ENCODE measurements at places on chromosomes 6 and 20.
A peak's percentile ranks its signal among the peaks of the same experiment; 100 is the strongest.

GRCh38 chr6:139753198-139753861, 378.9 kb upstream of the CITED2 start:
- DNase-seq, result peak; percentile 83

DNA sequence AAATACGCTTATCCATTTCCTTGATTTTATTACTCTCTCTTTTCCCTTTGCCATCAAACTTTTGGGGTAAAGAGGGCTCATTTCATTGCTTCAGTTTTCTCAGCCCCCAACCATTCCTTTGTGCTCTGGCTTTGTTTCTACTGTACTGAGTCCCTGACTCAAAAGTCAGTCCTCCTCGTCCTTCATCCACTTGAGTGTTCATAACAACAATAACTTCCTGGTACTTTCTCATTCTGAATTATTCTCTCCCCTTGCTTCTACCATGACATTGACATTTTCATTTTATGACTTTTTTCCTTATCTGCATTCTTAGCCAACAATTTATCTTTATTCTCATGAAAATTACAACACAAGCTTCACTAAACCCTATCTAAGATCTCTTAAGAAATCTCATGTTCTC, 911 bp downstream of the ENPP3 start:
- DNase-seq, result no peak

- no peak for DNase-seq
These were observed 29.4 kb downstream of the HTR1B start for GRCh38 chr6:77433888-77434287.

- DNase-seq, result no peak
These were observed 40.6 kb upstream of the TMEM181 start for GRCh38 chr6:158519300-158519699.

GRCh38 chr6:137165375-137166246, 7.8 kb downstream of the IL22RA2 start:
- DNase-seq, result no peak

DNA sequence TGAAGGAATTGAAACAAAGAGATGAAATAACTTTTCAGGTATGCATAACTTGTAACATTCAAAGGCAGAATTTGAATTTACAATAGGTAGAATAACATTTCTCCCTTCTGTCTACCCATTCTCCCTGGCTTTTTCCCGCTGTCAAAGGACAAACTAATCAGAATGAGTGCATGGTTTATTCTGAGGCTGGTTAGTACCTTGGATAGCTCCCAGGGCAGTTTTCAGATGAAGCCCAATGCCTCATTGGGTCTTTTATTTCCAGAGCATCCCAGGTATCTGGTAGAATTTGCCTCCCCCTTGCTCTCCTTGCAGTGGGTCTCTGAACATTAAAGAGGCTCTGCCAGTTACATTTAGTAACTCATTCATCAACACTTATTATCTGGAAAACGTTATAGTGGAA, 665.5 kb downstream of the BCKDHB start:
- peak; percentile 17 for DNase-seq
